Smooth muscle cell of bladder (primary cell): ENCODE measurements at places on chromosomes 4 and X. TPM values are rescaled to one million over a fixed set of nuclear protein-coding genes. Genes with fewer than 3 reads are reported as not detected.

The FAM53A gene
- total RNA-seq: 0.74 and 0.85 TPM in 2 replicates

The NPY5R gene
- total RNA-seq: not detected in 2 replicates

The S100P gene
- 0.18 and 1.6 TPM in 2 replicates for total RNA-seq

The F9 gene
- total RNA-seq: not detected in 2 replicates

The MGARP gene
- 19.2 and 31.9 TPM in 2 replicates for total RNA-seq

The FABP2 gene
- total RNA-seq: not detected in 2 replicates

The GLRA3 gene
- total RNA-seq: 0.14 TPM in 1 of 2 replicates, not detected in the other

The USP17L30 gene
- not detected in 2 replicates for total RNA-seq

The SEPTIN11 gene
- 182 and 279 TPM in 2 replicates for total RNA-seq

The WWC2 gene
- 26.3 and 31.2 TPM in 2 replicates for total RNA-seq

The NHSL2 gene
- 0.14 and 0.28 TPM in 2 replicates for total RNA-seq

The USP26 gene
- total RNA-seq: not detected in 2 replicates

The MAGEA12 gene
- under 0.01 and 0.14 TPM in 2 replicates for total RNA-seq

The TMEM156 gene
- 0.18 and 0.57 TPM in 2 replicates for total RNA-seq

The TDO2 gene
- 0.92 and 1.7 TPM in 2 replicates for total RNA-seq

The ATP8A1 gene
- 0.85 and 1.6 TPM in 2 replicates for total RNA-seq

The TLR8 gene
- total RNA-seq: not detected in 2 replicates

The PSAPL1 gene
- total RNA-seq: not detected in 2 replicates

The GPAT3 gene
- total RNA-seq: 5.1 and 7.7 TPM in 2 replicates

The AWAT2 gene
- total RNA-seq: not detected in 2 replicates

The VSIG1 gene
- under 0.01 TPM in 1 of 2 replicates, not detected in the other for total RNA-seq

The CPE gene
- 1.3 and 3.5 TPM in 2 replicates for total RNA-seq

The SPP1 gene
- 0.43 and 1.3 TPM in 2 replicates for total RNA-seq

The F11 gene
- not detected in 2 replicates for total RNA-seq

The GABRQ gene
- not detected in 2 replicates for total RNA-seq

The CT47B1 gene
- total RNA-seq: not detected in 2 replicates

The NWD2 gene
- not detected in 2 replicates for total RNA-seq

The TMEM47 gene
- total RNA-seq: 63.4 and 105 TPM in 2 replicates

The DUSP21 gene
- not detected in 2 replicates for total RNA-seq

The FAM47E gene
- total RNA-seq: 0.28 and 1.4 TPM in 2 replicates

The TEX13B gene
- total RNA-seq: not detected in 2 replicates

The PABPC1L2A gene
- total RNA-seq: not detected in 2 replicates

The GYPE gene
- 0.74 and 1.3 TPM in 2 replicates for total RNA-seq

The HERC5 gene
- 0.57 and 2.0 TPM in 2 replicates for total RNA-seq

The FHL1 gene
- 12.9 and 31.9 TPM in 2 replicates for total RNA-seq

The GLRB gene
- total RNA-seq: 5.8 and 10.2 TPM in 2 replicates

The IL3RA gene
- total RNA-seq: 0.09 TPM in 1 of 2 replicates, not detected in the other

The FAM184B gene
- total RNA-seq: under 0.01 TPM in 1 of 2 replicates, not detected in the other

The HTR2C gene
- under 0.01 TPM in 2 replicates for total RNA-seq

The SMIM43 gene
- total RNA-seq: 5.4 and 11.2 TPM in 2 replicates

The LAS1L gene
- 16.1 and 16.5 TPM in 2 replicates for total RNA-seq

The UGT2B15 gene
- not detected in 2 replicates for total RNA-seq

The ESX1 gene
- total RNA-seq: not detected in 2 replicates

The ZIC3 gene
- not detected in 2 replicates for total RNA-seq

The EXOC1L gene
- 0.37 TPM in 1 of 2 replicates, not detected in the other for total RNA-seq

The KLB gene
- not detected in 2 replicates for total RNA-seq

The MAGEC2 gene
- total RNA-seq: 0.09 and 0.14 TPM in 2 replicates

The AMOT gene
- total RNA-seq: 1.1 and 2.5 TPM in 2 replicates

The ALAS2 gene
- not detected in 2 replicates for total RNA-seq

The PGK1 gene
- total RNA-seq: 275 and 372 TPM in 2 replicates
